Adipocyte (in vitro differentiated cells): ENCODE measurements at places on chromosomes 2 and 18.

- peak; percentile 97 for DNase-seq
These were observed 92.7 kb upstream of the KLF7 start for GRCh38 chr2:207258263-207258991.

DNA sequence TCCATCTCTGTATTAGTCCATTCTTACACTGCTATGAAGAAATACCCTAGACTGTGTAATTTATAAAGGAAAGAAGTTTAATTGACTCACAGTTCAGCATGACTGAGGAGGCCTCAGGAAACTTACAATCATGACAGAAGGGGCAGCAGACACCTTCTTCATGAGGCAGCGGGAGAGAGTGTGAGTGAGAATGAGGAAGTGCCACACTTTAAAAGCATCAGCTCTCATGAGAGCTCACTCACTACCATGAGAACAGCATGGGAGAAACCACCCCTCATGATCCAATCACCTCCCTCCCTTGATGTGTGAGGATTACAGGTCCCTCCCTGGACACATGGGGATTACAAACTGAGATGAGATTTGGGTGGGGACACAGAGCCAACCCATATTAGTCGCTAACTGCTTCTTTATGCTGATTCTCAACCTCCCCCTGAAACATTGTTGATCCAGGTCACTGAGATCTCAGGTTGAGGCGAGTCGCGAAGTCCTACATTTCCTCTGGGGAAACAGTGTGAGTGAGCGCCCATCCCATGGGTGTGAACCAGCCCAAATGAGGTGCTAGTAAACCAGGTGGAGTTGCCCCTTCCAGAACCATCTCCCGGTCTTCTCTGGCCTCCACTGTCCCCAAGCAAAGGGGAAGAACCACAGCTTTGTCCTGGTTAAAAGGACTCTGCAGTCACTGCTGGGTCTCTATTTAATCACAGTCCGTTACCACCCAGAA lies 123.8 kb downstream of the CAPN13 start:
- no peak for DNase-seq

- no peak for DNase-seq
These were observed 5.1 kb downstream of the SCG2 start for GRCh38 chr2:223597076-223597475.

DNA sequence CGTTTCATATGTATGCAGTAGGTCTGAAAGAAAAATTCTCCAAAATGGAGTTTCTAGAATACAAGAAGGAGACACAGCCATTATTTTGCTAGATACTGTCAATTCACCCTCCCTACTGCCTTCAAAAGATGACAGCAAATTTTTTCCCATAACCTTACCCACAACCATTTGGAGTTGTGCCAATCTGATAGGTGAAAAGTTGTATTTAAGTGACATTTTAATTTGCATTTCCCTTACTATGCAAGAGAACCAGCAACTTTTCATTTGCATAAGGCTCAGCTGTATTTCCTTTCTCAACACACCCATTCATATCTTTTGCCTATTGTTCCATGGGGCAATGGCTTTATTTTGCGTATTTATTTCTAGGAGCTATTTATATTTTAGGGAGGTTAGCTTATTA lies 31.4 kb upstream of the IL18RAP start:
- no peak for DNase-seq
